A549 treated with CORT108297 at 1 μM for 4 hours (cell line): ENCODE measurements at places on chromosomes 5 and 9. TPM values are rescaled to one million over a fixed set of nuclear protein-coding genes. Genes with fewer than 3 reads are reported as not detected.

Gene PCDH1
- total RNA-seq: 1.7 to 3.3 TPM (median 2.4 TPM) in 5 replicates

Gene PCDHB5
- total RNA-seq: 1.2 to 1.8 TPM (median 1.6 TPM) in 5 replicates

Gene PCSK5
- total RNA-seq: 0.71 to 1.1 TPM (median 0.96 TPM) in 5 replicates

Gene DPYSL3
- 15.5 to 19.7 TPM (median 17.8 TPM) in 5 replicates for total RNA-seq

Gene TEX48
- total RNA-seq: not detected in 5 replicates

Gene MZB1
- total RNA-seq: 0.09 to 0.47 TPM (median 0.16 TPM) in 3 of 5 replicates, not detected in the others

Gene WNK2
- 4.9 to 7.8 TPM (median 6.5 TPM) in 5 replicates for total RNA-seq

Gene TPPP
- total RNA-seq: 4.7 to 6.4 TPM (median 5.6 TPM) in 5 replicates

Gene PPIC
- total RNA-seq: 16.0 to 17.2 TPM (median 17.1 TPM) in 5 replicates

Gene CTSV
- 11.6 to 15.8 TPM (median 13.0 TPM) in 5 replicates for total RNA-seq

Gene POC5
- total RNA-seq: 10.3 to 13.1 TPM (median 12.1 TPM) in 5 replicates

Gene ECSCR
- not detected in 5 replicates for total RNA-seq

Gene PCDHB12
- total RNA-seq: 0.03 to 0.04 TPM in 2 of 5 replicates, not detected in the others

Gene FST
- total RNA-seq: 5.7 to 10.0 TPM (median 8.0 TPM) in 5 replicates

Gene TAF11L14
- not detected in 5 replicates for total RNA-seq

Gene COL15A1
- 0.39 to 0.80 TPM (median 0.51 TPM) in 5 replicates for total RNA-seq

Gene PHYHD1
- not detected in 5 replicates for total RNA-seq

Gene TMEM174
- not detected in 5 replicates for total RNA-seq

Gene SNCAIP
- total RNA-seq: 0.03 to 0.05 TPM in 2 of 5 replicates, not detected in the others

Gene BAAT
- total RNA-seq: 0.33 to 0.60 TPM (median 0.41 TPM) in 5 replicates

Gene STKLD1
- 0.71 to 1.3 TPM (median 0.96 TPM) in 5 replicates for total RNA-seq

Gene RORB
- total RNA-seq: not detected in 5 replicates

Gene IL9
- total RNA-seq: not detected in 5 replicates

Gene ELAVL2
- 0.02 to 0.06 TPM (median 0.05 TPM) in 3 of 5 replicates, not detected in the others for total RNA-seq

Gene DNM1
- total RNA-seq: 78.2 to 96.1 TPM (median 86.9 TPM) in 5 replicates

Gene KLF9
- total RNA-seq: 0.81 to 1.6 TPM (median 1.3 TPM) in 5 replicates

Gene LURAP1L
- 14.9 to 18.6 TPM (median 18.1 TPM) in 5 replicates for total RNA-seq

Gene ACOT12
- 0.16 to 0.35 TPM in 2 of 5 replicates, not detected in the others for total RNA-seq

Gene BRINP1
- 0.11 to 0.18 TPM (median 0.13 TPM) in 5 replicates for total RNA-seq

Gene CARD9
- 0.53 to 2.8 TPM (median 1.3 TPM) in 5 replicates for total RNA-seq

Gene ARHGAP26
- total RNA-seq: 7.2 to 9.4 TPM (median 8.0 TPM) in 5 replicates

Gene IRGM
- total RNA-seq: 0.07 to 0.16 TPM (median 0.09 TPM) in 4 of 5 replicates, not detected in the other
